ENCODE measurements at places on chromosomes 11 and 22.

GRCh38 chr11:126544108-126545056, 188.9 kb downstream of the ST3GAL4 start:
- DNase-seq, result no peak

DNA sequence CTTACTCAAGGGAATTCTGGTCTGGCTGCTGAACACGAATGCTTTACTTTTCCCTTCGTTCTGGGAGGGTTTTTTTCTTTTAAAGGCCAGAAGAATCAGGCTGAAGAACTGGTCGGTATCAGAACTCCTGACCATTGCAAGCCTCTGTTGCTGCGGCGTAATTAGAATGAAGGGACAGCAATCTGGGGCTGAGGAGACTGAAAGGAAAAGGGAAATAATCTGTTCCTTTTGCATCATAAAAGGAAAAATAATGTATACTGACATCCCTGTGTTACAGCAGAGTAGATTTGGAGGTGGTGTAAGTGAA, 670 bp downstream of the SC5D start:
- no peak for DNase-seq

DNA sequence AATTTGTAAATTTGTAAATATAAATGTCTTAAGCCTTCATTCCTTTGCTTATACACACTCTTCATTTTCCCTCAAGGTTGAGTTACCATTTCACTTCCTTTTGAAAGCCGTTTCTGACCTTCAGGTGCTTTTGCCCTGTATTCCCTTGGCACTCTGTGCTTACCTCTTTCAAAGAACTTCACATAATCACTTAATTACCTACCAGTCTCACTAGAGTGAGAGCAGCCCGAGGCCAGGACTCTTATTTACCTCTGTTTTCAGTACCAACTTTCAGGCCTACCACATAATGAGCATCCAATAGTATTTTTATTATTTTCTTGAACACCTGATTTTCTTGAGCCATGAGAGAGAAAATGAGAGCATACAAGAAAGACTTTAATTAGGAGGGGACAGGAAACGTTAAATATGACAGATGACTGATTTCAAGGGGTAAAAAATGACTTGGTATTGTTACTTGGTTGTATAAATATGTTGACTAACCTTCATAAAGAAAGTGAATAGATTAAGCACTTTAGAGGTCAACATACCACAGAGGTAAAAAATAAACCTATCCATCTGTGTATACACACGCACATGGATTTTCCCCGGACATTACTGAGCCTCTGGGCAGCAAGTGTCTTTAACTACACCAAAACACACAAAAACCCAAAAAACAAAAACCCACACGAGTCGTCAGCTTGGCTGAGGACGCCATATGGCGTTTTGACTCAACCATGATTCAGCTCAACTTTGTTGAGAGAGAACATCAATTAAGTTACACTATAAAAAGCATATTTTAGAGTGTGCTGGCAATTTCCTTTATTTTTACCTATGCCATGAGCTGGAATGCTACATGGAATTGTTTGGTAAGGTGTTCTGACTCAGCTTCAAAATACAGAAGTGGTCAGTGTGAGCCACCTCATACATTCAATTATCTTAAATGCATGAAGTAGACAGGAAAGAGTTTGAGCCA, 7.6 kb downstream of the ATXN10 start:
- no peak for DNase-seq

DNA sequence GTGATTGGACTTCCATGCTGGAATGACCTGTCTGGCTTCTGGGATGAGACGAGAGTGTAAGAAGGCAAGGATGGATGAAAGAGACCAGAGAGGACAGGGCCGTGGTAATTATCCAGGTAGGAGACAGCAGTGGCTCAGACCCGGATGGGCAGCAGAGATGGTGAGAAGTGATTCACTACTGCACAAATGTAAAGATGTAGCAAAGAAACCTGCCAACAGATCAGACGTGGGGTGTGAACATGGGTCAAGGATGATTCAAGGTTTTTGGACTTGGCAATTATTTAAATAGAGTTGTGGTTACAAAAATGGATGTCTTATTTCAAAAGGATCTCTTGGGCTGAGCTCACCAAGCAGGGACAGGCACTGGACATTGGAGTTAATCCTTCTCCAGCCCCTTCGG, 32.7 kb downstream of the RIBC2 start:
- DNase-seq, result no peak

DNA sequence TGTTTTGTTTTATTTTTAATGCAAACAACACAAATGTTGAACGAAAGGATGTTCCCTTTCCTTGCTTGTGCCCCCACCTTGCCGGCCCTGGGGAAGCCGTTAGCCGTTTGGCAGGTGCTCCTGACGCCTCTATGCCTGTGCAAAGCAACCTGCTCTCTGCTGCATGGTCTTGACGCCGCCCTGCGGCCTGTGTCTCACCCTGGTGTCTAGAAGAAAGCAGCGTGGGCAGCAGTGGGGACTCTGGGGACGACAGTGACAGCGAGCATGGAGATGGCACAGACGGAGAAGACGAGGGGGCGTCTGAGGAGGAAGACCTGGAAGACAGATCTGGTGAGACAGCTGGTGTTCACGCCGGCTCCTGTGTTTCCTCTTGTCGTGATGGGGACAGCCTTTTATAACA, 5.5 kb downstream of the PHRF1 start:
- no peak for DNase-seq

DNA sequence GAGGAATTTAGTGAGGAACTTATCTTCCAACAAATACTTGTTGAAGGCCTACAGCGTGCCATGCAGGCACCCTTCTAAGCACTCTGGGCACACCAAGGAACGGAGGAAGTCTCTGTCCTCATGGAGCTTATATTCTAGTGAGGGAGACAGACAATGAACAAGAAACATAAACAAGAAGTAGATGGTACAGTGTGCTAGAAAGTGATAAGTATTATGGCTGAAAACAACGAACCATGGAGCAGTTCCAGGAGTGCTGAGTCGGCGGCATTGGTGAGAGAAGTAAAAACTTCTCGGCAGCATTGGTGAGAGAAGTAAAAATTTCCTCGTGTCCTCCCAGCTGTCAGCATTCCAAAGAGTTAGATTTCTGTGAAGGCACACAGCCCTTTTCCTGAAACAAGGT, 53.2 kb downstream of the FAM76B start:
- no peak for DNase-seq

- DNase-seq, result no peak
Observed at GRCh38 chr11:83473743-83474142, 187.6 kb upstream of the CCDC90B start.

DNA sequence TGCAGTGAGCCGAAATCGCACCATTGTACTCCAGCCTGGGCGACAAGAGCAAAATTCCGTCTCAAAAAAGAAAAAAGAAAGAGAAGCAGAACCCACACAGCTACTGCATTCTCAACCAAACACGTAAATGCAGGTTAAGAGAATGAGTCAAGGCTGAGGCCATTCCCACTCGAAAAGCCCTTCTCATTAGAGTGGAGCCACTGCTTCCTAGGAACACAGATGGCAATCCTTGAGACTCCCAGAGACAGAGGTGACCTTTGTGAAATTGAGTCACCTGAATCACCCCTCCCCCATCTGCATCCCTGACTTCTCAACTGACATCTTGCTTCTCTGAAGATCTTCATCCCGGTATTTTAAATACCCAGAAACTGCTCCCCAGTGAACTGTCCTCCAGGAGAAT, 8.2 kb downstream of the PACSIN2 start:
- DNase-seq, result no peak

DNA sequence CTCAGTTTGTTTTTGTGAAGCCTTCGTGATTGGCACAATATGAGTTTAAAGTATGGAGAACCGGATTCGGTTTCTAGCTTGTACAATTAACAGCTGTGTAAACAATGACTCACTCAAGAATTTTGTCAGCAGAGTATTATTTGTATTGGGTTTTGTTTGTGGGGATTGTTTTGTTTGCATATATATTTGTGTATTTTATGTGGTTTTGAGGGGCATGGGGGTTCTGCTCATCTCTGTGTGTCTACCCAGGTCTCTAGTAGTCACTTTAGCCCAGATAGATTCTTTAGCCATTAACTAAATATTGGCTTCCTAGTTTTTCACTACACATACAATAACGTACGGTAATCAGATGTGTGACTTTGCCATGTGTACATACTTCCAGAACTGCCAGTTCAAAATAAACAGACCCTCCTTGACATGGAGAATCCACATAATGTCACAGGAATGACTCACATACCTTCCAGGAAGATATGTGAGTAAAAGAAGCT, 7.5 kb upstream of the MS4A7 start:
- DNase-seq, result no peak

- no peak for DNase-seq
Observed at GRCh38 chr22:37726241-37726887, 29.5 kb downstream of the TRIOBP start.

Measured in CD4-positive, alpha-beta T cell treated with Interleukin-4 for 1 hour (primary cell).